ENCODE measurements at places on chromosomes 13 and 19. TPM values are rescaled to one million over a fixed set of nuclear protein-coding genes. Genes with fewer than 3 reads are reported as not detected.

Gene GRK1
- not detected for total RNA-seq

Gene NPAS1
- 0.28 TPM for total RNA-seq

Gene TMEM190
- total RNA-seq, result not detected

Gene MISP3
- 1.7 TPM for total RNA-seq

Gene AMH
- total RNA-seq, result not detected

Gene ACTN4
- 142 TPM for total RNA-seq

Gene IQCN
- 1.4 TPM for total RNA-seq

Gene SULT2A1
- not detected for total RNA-seq

Gene NOTCH3
- total RNA-seq, result 3.9 TPM

Gene LILRA1
- total RNA-seq, result 0.66 TPM

DNA sequence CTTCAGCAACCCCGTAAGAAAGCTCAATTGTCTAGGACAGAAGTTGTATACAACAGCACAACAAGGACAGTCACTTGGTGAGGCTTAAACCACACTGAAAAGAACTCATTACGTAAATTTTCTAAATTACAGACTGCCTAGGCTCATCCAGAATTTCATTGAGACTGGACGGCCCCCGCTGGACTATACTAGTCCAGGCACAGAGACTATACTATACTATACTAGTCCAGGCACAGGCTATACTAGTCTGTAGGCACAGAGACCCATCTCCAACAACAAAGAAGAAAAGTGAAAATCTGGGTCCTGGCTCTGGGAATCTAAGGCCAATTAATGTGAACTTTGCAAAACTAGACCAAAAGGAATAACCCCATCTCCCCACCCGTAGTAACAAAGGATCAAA is 700 bp downstream of the ZNF816 start:
- peak overlapping the region; percentile 64 for H3K4me3 ChIP-seq
- H3K27me3 ChIP-seq, result no peaks in the 10 kb centered on the region
- peak overlapping the region; percentile 85 for H3K27ac ChIP-seq

GRCh38 chr13:38348861-38349389 is 726 bp upstream of the UFM1 start:
- peak overlapping the region; percentile 66 for H3K4me3 ChIP-seq
- H3K27ac ChIP-seq, result peak overlapping the region; percentile 83
- DNase-seq, result no peak
- no peaks in the 10 kb centered on the region for H3K27me3 ChIP-seq

GRCh38 chr13:92842145-92842544 is 384.5 kb upstream of the GPC6 start:
- no peak for DNase-seq
- H3K36me3 ChIP-seq, result no peaks in the 10 kb centered on the region
- H3K27me3 ChIP-seq, result no peaks in the 10 kb centered on the region
- H3K4me1 ChIP-seq, result peaks cover 22% of the 10 kb centered on the region

DNA sequence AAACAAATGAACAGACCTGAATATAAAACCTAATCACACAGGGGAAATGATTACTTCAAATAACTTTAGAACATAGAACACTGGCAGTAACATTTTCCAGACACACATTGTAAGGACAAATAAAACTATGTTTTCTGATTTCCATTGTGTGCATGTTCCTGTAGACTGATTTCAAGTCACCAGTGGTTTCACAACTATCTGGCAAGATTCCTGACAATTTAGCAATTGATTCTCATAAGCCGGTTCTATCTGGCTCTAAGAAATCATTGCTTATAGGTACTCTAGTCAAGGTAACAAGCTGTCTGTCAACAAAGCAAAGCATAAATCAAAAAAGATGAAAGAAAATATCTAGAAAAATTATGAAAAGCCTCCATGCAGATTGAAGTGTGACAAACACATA is 19.6 kb upstream of the PCCA start:
- H3K4me3 ChIP-seq, result no peak overlapping the region
- no peak for DNase-seq
- no peaks in the 10 kb centered on the region for H3K4me1 ChIP-seq
- H3K36me3 ChIP-seq, result no peaks in the 10 kb centered on the region
- no peak overlapping the region for H3K27ac ChIP-seq

DNA sequence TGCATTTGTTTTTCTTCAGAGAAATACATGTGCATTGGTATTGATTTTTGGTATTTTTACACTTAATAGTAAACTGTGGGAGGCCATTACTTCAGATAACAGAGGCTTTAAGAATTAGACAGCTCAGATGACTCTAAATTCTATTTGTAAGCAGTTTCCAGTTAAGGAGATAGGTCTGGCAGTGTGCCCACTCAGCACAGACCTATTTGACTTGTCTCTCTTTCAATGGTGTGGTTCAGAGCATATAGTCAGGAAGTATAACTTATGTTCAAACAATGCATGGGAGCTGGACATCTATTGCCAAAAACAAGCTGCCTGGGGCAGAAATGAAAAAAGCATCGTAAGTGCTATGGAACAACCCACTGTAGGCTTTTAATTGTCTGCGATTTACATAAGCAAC is 370.7 kb downstream of the HS6ST3 start:
- H3K4me3 ChIP-seq, result no peak overlapping the region
- DNase-seq, result no peak
- H3K27ac ChIP-seq, result no peak overlapping the region

GRCh38 chr13:31090961-31091624 is 70.6 kb downstream of the HSPH1 start:
- DNase-seq, result no peak
- H3K27me3 ChIP-seq, result no peaks in the 10 kb centered on the region
- no peaks in the 10 kb centered on the region for H3K4me1 ChIP-seq
- H3K27ac ChIP-seq, result no peak overlapping the region
- no peaks in the 10 kb centered on the region for H3K36me3 ChIP-seq
- no peak overlapping the region for H3K4me3 ChIP-seq

DNA sequence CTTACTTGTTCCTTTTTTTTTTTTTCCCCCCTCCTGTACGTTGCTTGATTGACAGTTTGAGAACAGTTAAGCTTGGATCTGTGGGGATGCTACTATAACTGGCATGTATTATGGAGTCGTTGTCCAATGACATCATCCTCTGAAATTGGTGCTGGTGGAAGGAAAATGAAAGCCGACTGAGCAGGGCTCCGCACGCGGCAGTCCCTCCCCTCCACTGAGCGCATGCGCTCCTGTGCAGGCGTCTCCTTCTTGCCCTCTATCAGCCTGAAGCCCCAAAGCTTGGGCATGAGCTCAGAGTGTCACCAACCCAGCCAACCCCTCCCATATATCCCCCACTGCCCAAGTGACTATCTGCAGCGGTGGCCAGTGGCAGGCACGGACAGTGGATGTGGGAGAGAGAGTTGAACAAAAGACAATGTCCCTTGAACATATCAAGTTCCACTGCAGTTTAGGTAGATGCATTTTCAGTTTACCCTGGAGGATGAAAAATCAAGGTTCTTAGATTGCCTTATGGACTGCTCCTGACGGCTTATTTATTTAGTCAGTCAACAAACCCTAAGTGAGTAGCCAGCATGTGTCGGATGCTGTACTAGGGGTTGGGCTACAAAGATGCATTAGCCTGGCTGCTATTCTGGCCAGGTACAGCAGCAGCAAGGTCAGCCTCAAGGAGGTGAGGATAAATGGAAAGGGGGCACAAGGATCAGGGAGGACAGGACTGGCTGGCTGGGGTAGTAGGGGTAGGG is 20.8 kb downstream of the MBNL2 start:
- DNase-seq, result no peak
- H3K27me3 ChIP-seq, result no peaks in the 10 kb centered on the region
- no peak overlapping the region for H3K4me3 ChIP-seq
- peak overlapping the region; percentile 75 for H3K27ac ChIP-seq
- H3K4me1 ChIP-seq, result peaks cover 92% of the 10 kb centered on the region

DNA sequence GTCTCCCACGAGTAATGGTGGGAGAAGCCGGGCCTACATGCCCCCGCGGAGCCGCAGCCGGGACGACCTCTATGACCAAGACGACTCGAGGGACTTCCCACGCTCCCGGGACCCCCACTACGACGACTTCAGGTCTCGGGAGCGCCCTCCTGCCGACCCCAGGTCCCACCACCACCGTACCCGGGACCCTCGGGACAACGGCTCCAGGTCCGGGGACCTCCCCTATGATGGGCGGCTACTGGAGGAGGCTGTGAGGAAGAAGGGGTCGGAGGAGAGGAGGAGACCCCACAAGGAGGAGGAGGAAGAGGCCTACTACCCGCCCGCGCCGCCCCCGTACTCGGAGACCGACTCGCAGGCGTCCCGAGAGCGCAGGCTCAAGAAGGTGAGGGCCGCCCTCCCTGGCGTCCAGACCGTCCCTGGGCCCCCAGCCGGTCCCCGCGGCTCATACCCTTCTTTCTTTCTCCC is 1.4 kb upstream of the USF2 start:
- no peaks in the 10 kb centered on the region for H3K27me3 ChIP-seq
- peak overlapping the region; percentile 91 for H3K27ac ChIP-seq
- peaks cover 28% of the 10 kb centered on the region for H3K4me1 ChIP-seq

DNA sequence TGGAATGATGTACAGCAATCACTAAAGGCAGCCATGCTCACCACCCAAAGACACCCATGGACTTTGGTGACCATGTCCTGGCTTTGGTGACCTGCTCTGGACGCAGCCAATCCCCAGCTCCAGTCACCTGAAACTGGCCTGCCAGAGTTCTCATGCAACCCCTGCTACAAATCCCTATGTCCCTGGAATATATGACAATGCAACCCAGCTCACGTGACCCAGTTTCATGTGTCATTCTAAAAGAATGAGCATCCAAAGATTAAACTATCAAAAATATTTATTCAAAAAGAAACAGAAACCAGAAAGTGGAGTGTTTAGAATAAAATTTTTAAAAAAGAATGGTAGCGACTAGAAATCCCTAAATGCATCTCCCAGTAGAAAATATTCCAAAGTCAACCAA is 203.3 kb upstream of the IRS2 start:
- no peak overlapping the region for H3K27ac ChIP-seq
- no peak overlapping the region for H3K4me3 ChIP-seq
- H3K36me3 ChIP-seq, result no peaks in the 10 kb centered on the region
- H3K4me1 ChIP-seq, result no peaks in the 10 kb centered on the region

DNA sequence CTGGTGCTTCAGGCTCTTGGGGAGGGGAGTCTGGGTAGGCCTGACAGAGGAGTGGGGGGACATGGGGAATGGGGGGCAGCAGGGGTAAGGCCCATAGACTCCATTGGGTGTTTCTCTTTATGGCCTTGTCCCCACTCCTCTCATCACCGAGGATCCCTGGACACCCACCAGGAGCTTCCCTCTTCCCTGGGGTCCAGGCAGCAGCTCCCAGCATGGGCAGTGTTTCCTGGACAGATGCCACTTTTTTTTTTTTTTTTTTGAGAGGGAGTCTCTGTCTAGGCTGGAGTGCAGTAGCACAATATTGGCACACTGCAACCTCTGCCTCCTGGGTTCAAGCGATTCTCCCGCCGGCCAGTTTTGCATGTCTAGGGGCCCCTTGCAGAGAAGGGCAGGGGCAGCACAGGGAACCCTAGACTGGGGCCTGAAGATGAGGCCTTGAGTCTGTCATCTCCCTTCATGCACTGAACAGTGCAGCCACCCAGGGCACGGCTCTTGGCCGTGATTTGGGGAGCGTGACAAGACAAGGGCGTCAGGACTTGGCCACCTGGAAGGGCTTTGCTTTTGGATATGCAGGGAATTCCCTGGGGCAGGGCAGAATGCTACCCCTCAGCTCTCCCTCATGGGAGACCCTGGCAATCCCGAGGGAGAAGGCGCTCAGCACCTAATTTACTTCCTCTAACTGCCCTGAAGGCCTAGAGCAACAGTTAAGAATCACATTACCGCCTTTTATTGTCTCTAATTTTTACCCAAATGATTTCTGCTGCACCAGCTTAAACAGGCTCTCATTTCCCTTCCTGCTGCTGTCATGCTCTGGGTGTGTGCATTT is 213.9 kb upstream of the ZNF536 start:
- H3K27ac ChIP-seq, result no peak overlapping the region
- H3K36me3 ChIP-seq, result no peaks in the 10 kb centered on the region
- no peak for DNase-seq
- H3K27me3 ChIP-seq, result no peaks in the 10 kb centered on the region
- H3K4me1 ChIP-seq, result no peaks in the 10 kb centered on the region

GRCh38 chr19:10501971-10502523 is 1.1 kb downstream of the KEAP1 start:
- DNase-seq, result peak; percentile 90
- no peaks in the 10 kb centered on the region for H3K27me3 ChIP-seq
- peak overlapping the region; percentile 94 for H3K4me3 ChIP-seq

DNA sequence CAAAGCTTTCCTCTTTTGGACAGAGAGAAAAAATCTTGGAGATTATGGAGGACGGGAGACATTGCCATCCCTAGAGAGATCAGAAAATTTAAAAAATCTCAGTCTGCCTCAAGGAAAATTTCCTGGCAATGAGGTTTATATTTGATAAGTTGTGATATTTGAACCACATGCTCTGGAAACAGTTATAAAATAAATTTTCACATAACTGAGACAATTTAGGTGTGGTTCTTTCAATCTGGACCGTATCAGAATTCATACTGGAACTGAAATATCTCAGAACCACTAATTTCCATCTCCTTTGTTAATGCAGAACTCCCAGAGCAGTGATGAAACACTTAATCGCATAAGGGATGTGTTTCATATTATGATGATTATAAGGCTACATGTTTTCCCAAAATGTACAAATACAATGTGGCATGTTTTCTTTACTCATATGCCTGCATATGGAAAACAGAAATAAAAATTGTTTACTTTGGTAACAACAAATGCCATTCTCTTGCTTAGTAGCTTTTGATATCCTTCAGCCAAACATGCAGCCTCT is 13.7 kb downstream of the UBE2L5 start:
- DNase-seq, result no peak
- no peak overlapping the region for H3K4me3 ChIP-seq
- H3K27ac ChIP-seq, result no peak overlapping the region

DNA sequence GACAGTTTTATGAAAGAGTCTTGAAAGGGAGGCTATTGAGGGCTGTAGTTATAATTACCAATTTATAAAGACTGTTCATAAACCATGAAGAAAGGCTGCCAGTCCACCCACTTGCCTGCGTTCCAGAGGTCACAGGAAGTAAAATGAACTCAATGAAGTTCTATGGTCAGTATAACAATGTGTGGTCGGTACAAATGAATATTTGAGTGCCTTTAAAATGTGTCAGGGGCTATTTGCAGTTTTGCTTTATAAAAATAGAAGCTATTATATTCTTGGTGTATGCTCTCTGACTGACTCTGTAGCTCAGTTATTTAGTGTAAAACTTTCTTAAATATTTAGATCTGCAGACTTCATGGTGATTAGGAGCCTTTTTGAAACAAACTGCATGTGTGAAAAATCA is 47.0 kb downstream of the ESD start:
- H3K36me3 ChIP-seq, result peaks cover 21% of the 10 kb centered on the region
- no peak overlapping the region for H3K27ac ChIP-seq
- H3K4me1 ChIP-seq, result no peaks in the 10 kb centered on the region
- H3K4me3 ChIP-seq, result no peak overlapping the region
- no peaks in the 10 kb centered on the region for H3K27me3 ChIP-seq

- no peak overlapping the region for H3K4me3 ChIP-seq
- H3K36me3 ChIP-seq, result no peaks in the 10 kb centered on the region
- no peaks in the 10 kb centered on the region for H3K27me3 ChIP-seq
- no peak overlapping the region for H3K27ac ChIP-seq
- H3K4me1 ChIP-seq, result no peaks in the 10 kb centered on the region
Measured at GRCh38 chr13:96860882-96861281, 133.4 kb downstream of the OXGR1 start.
